Lung microvascular endothelial cell (primary cell): ENCODE measurements at places on chromosomes 7 and 10. TPM values are rescaled to one million over a fixed set of nuclear protein-coding genes. Genes with fewer than 3 reads are reported as not detected.
A peak's percentile ranks its signal among the peaks of the same experiment; 100 is the strongest.

- peak; percentile 4 for DNase-seq
Measured at GRCh38 chr7:110922906-110923305, 168.0 kb upstream of the LRRN3 start.

DNA sequence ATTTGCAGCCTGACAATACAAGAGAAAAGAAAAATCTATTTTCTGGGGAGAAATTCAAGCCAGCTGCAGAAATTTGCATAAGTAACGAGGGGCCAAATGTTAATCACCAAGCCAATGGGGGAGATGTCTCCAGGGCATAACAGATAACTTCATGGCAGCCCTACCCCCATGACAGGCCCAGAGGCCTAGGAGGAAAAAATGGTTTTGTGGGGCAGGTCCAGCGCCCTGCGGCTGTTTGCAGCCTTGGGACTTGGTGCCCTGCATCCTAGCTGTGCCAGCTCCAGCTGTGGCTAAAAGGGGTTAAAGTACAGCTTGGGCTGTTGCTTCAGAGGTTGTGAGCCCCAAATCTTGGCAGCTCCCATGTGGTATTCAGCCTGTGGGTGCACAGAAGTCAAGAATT lies 54.3 kb downstream of the VIM start:
- DNase-seq, result no peak

DNA sequence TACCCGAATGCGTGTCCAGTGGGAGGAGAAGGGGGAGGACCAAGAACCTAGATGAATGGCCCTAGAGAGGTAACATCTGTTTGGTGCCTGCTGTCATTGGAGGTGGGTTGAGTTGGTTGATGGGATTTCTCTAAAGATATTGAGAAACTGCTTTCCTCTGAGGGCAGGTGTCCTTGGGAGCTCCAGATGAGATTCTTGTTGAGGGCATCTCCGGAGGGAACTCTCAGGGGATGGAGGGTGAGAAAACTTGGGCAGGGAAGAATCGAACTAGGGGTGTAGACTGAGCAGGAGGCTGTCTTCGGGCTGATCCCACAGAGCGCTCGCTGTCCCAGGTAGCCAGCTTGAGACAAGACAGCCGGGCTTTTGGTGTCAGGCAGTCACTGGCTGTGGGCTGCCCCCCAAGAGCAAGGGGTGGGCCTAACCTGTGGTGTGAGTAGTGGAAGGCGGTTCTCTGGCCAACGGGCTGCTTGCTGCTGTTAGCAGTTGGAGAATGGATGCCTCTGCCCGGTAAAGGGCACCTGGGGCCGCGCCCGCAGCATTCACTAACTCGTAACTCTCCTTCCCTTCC lies 3.7 kb downstream of the IRF5 start:
- no peak for DNase-seq

The ITGB8 gene
- 2.6 and 31.2 TPM in 2 replicates for total RNA-seq

GRCh38 chr10:2891770-2892124 lies 175.6 kb upstream of the PFKP start:
- DNase-seq, result no peak

DNA sequence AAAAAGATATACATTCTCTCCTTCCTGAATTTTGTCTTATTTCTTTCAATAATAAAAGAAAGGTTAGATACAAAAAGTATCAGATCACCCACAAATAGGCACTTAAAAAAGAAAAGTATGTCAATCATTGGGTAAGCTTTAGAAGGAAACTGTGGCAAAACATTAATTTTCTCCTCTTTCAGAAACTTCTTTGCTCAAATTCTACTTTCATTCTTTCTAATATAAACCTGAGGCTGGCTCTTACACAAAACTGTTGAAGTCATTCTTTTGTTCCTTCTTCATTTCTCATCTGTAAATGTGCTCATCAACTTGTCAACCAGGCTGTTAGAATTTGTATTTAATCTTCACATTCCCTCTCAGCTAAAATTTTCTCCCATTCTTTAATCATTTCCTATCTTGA lies 124.6 kb downstream of the LRRN3 start:
- DNase-seq, result no peak

- peak; percentile 29 for DNase-seq
Measured at GRCh38 chr7:79806161-79806734, 328.4 kb upstream of the GNAI1 start.

DNA sequence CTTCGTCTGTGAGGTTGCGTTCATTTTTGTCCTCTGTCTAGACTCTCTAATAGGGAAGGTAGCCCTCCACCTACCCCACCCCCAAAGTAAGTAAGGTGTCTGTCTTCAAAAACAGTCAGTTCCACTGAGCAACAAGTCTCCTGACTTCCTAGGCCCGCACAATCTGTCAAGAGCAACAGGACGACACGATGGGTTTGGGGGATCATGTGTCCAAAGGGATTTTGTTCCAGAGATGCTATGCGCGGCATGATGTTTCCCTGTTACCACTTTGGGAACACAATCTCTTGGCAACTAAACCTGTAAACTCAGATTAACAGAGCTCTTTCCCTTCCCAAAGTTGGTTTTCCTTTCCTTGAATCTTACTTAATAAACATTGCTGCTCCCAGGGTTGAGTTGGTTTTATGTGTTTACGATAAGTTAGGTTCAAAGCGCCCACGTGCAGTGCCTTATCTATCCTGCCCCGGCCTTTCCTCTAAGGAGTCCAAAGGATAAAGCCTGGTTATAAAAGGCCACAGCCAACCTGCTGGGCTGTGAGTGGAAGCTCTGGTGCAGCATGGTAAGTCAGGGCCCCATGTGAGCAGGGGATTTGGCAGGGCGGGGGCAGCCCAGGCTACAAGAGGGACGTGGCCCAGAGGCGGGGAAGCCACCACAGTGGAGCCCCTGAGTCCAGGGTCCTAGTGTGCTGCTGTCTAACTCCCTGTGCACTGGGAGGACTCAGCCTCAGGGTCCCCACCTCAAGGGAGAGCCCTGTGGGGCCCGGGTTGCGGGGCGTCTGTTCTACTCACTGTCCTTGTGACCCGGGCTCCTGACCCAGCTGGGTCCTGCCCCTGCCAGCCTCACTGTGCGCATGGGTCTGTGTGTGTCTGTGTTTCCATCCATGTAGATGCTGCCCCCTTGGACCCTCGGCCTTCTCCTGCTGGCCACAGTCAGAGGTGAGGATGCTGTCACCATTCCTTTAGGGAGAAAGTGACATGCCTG lies at the start of gene PNLIPRP2:
PNLIPRP2 (plus strand) TSS at position 531 of the 978 bp plus-strand sequence.
- DNase-seq, result no peak

GRCh38 chr7:19491821-19492452 lies 216.9 kb downstream of the POLR1F start:
- DNase-seq, result peak; percentile 17

The MEST gene
- 0.40 and 1.1 TPM in 2 replicates for total RNA-seq

The MTPN gene
- total RNA-seq, result 102 and 104 TPM in 2 replicates

The OPN4 gene
- not detected in 2 replicates for total RNA-seq

- DNase-seq, result peak; percentile 20
Measured at GRCh38 chr10:122541541-122542002, 19.0 kb upstream of the DMBT1 start.

- DNase-seq, result no peak
Measured at GRCh38 chr10:69568472-69569395, 4.5 kb downstream of the NEUROG3 start.

DNA sequence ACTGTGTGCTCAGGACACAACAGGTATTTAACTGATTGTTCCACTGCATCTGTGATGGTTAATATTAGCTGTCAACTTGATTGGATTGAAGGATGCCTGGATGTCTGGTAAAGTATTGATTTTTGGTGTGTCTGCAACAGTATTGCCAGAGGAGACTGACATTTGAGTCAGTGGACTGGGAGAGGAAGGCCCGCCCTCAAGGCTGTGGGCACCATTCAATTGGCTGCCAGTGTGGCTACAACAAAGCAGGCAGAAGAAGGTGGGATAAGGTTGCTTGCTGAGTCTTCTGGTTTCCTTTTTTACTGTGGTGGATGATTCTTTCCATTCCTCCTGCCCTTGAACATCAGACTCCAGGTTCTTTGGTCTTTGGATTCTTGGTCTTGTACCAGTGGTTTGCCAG lies 137.1 kb upstream of the FAM13C start:
- no peak for DNase-seq

The ACHE gene
- 1.7 and 3.4 TPM in 2 replicates for total RNA-seq

GRCh38 chr10:69335613-69336012 lies 57.3 kb downstream of the HK1 start:
- no peak for DNase-seq

The NDUFB8 gene
- total RNA-seq, result 152 and 182 TPM in 2 replicates

- DNase-seq, result no peak
Measured at GRCh38 chr10:118102121-118102520, 55.4 kb upstream of the RAB11FIP2 start.

- no peak for DNase-seq
Measured at GRCh38 chr10:1535301-1535965, 201.9 kb downstream of the ADARB2 start.

- peak; percentile 46 for DNase-seq
Measured at GRCh38 chr10:91410638-91411371, 661 bp downstream of the HECTD2 start.

The CPN1 gene
- total RNA-seq, result not detected in 2 replicates

The ADIRF gene
- total RNA-seq, result 10.1 and 37.7 TPM in 2 replicates

DNA sequence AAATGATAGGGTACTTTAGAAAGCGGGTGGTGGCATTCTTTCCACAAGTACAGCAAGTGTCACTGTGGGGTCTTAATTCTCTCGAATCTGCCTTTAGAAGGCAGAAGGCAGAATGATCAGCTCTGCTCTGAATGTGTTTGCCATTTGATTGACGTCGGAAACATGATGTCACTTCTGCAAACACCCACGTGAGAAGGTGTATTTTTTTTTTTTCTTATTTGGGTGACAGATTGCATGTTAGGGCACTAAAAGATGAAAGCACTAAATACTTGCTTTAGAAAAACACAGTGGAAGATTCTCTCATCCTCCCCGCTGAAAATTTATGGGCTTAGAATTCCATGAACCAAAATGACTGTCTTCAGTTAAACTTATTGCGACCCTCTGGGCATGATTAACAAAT lies 150.2 kb downstream of the TCF7L2 start:
- no peak for DNase-seq

- peak; percentile 60 for DNase-seq
Measured at GRCh38 chr10:52883996-52884871, 111.7 kb upstream of the MBL2 start.

DNA sequence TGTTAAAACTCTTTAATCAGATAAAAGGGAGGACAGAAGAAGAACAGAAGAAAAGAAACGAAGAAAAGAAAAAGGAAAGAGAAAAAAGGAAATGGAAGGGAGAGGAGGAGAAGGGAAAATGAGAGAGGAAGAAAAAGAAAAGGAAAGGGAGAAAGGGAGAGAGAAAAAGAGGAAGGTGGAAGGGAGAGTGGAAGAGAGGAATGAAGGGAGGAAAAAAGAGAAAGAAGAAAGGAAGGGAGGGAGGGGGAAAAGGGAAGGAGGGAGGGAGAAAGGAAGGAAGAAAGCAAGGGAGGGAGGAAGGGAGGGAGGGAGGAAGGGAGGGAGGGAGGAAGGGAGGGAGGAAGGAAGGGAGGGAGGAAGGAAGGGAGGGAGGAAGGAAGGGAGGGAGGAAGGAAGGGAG lies 305.7 kb downstream of the CALN1 start:
- no peak for DNase-seq

The KNDC1 gene
- 0.20 TPM in 1 of 2 replicates, not detected in the other for total RNA-seq

DNA sequence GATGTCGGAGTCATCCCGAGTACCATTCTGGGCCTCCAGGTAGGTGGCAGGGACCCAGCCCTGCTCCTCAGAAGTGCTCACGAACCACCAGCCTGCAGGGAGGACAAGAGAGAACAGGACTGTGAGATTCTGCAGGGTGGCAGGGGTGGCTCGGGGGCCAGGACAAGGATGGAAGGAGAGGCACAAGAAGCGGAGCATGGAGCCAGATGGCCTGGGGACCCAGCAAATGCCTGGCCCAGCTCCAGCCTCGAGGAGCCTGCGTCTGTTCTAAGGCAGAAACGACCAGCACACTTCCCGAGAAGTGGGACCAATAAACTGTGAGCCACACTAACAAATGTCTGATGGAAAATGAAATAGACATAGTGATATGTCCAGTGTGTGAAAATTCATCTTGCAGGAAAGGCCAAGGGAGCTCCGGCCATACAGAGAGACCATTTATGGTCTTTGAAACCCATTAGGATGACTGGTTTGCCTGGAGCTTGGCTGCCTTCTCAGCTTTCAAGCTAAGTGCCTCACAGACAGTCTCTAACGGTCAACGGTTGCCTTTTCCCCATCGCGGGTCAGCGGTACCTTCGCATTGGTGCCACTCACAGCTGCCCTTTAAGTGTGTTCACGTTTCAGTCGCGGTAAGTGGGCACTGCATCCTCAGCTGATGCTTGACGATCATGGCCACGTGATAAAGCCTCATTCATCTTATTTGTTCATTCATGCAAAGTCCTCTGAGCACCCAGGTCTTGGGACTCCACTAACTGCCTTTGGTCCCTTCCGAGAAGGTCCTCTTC lies 133.8 kb downstream of the NEURL1 start:
- DNase-seq, result no peak
